DMS53 (cell line): ENCODE measurements at places on chromosomes 12 and 14.

DNA sequence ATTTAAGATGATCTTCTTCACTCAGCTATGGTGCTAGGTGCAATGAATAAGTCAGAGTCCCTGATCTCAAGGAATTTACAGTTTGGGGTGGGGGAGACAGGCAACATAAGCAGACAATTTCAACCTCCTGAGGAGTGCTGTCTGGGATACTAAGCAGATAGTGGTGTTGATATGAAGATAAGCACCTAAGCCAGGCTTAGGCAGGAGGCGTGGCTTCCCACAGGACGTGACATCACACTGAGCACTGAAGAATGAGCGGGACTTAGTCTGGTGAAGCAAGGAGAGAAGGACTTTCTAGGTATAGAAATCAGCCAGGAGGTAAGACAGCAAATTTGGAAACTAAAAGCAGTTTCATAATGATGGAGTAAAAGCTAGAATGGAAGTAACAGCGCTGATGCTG lies 6.8 kb downstream of the PRPH start:
- no peak for DNase-seq

DNA sequence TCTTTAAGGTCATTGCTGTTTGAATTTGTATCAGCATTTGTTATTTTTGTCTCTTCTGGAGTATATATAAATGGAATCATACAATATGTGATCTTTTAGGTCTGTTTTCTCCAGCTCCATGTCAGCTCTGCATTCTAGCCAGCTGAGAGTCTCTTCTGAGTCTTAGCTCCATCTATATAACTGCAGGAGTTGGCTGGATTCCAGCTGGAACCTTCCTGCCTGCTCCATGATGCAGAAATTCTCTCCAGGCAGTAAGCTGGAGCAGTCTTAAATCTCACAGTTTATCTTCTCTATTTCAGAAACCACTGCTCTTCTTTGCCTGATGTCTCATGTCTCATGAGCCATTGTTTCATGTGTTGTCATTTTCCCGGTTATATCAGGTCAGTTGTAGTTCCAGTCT lies 827.6 kb downstream of the NRXN3 start:
- DNase-seq: peak; percentile 9

- no peak for DNase-seq
These were observed 287.2 kb upstream of the ATP2B1 start for GRCh38 chr12:89995870-89996269.

DNA sequence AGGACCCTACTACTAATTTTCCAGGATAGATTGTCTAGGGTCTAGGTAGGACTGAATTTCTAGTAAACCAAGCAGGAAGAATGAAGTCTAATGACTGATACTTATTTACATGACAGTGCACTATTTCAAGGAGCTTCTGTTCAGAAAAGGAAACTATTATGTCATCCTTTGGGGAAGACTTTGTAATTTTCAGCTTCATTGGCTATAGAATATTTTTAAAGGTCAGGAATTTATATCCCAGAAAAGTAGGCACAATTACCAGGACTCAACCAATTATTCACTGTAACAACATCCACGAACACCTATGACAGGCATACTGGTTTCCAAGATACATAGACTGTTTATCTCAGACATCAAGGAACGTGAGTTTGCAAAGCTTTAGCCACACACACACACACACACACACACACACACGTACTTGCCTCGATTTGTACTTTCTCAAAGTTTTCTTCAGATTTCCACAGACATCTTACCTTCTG lies 23.2 kb downstream of the OR6S1 start:
- no peak for DNase-seq

- no peak for DNase-seq
These were observed 60.3 kb downstream of the GPHN start for GRCh38 chr14:66568220-66568619.

DNA sequence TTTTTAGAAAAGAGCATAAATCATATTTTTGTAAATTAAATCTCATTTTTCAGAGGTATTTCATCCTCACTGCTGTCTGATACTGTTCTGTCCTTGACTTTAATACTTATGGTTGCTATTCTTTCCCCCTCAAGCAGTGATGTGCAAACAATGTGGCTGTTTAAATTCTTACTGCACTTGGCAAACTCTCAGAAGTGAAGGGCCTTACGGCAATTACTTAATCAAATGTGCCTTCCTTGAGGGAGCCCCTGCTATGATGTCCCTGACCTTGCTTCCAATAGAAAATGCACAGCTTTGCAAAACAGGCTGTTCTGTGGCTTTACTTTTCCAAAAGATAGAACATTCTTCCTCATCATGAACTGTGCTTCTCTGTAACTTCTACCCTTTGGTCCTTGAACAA lies 35.2 kb downstream of the UBE3B start:
- no peak for DNase-seq

- peak; percentile 30 for DNase-seq
These were observed 30.7 kb downstream of the P2RX4 start for GRCh38 chr12:121240484-121241101.

GRCh38 chr12:31702047-31702446 lies 26.8 kb downstream of the AMN1 start:
- peak; percentile 60 for DNase-seq

DNA sequence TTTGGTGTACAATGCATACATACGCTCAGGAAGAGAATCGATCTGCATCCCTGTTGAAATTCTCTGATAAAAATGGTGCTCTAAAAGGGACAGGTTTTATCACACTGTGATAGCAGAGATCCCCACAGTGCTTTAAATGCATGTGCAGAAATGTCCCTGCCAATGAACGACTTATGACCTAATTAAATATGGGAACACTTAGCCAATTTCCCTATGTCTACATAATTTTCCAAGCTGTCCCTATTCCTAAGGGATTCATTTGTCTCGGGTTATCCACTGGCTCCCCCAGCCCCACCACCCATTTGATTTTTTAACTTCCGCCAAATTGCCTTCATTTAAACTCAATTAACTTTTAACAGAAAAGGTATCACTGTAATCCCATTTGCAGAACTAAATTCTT lies 284.6 kb downstream of the TMEM132D start:
- DNase-seq: no peak
